ENCODE measurements at places on chromosomes 1 and 21. TPM values are rescaled to one million over a fixed set of nuclear protein-coding genes. Genes with fewer than 3 reads are reported as not detected.

The LORICRIN gene
- total RNA-seq, result not detected

The ADGRL4 gene
- total RNA-seq, result 37.3 TPM

The SPRR5 gene
- total RNA-seq, result not detected

The MPZ gene
- total RNA-seq, result 1.8 TPM

The HSD3B2 gene
- not detected for total RNA-seq

The THEMIS2 gene
- 10.3 TPM for total RNA-seq

The NLRP3 gene
- not detected for total RNA-seq

The SPRR2F gene
- total RNA-seq, result not detected

The GPR153 gene
- total RNA-seq, result 3.7 TPM

The SHISAL2A gene
- total RNA-seq, result not detected

The TIE1 gene
- total RNA-seq, result under 0.01 TPM

The SUCO gene
- total RNA-seq, result 15.4 TPM

The FAM151A gene
- not detected for total RNA-seq

The A3GALT2 gene
- total RNA-seq, result not detected

The KRTAP13-2 gene
- total RNA-seq, result not detected
